ENCODE measurements at places on chromosomes 7 and 10.

- no peak for DNase-seq
These were observed 25.6 kb upstream of the PLEKHA1 start for GRCh38 chr10:122348935-122349361.

GRCh38 chr10:44424298-44424697 lies 39.4 kb upstream of the CXCL12 start:
- no peak for DNase-seq

DNA sequence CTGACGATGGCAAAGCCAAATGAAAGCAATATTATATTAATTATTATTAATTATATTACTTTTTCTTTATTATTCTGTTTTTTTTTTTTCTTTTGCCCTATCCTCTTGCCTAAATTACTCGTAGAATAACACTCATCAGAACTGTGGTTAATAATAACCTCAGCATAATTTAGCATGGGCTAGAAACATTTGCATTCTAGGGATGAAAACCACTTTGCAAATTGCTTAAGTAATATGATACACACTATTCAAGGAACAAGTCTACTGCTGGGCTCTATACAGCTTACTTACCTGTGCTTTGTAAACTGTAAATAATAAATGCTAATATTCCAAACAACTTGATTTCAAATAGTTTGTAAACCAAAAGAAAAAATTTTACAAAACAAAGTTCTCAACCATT lies 375.8 kb downstream of the HGF start:
- DNase-seq, result no peak

GRCh38 chr7:158724658-158725505 lies 20.3 kb upstream of the NCAPG2 start:
- no peak for DNase-seq

DNA sequence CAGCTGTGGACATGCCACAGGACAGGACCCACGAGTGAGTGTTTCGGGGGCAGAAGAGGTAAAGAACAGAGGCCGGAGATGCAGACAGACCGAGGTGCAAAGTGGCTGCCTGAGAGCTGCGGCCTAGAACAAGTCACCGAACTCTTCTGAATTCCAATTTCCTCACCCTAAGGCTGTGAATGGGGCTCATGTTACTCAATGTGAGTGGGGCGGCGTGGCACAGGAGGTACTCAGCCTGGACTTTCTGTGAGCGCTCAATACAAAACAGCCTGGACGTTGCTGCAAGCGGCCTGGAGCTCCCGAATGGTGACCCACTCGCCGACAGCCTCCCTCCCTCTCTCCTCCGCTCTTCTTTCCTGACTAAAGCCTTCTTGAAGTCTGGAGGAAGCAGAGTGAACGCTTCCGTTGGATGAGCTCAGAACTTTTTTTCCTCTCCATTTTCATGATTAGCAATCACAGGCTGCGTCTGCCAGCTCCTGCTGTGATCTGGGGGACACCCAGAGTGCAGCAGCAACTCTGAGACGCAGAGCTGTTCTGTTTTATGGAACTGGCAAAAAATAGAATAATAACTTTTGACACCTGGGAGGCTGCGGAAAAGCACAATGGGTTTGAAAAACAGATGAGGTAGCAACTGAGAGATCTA lies 108.5 kb downstream of the PTPRN2 start:
- DNase-seq, result no peak

DNA sequence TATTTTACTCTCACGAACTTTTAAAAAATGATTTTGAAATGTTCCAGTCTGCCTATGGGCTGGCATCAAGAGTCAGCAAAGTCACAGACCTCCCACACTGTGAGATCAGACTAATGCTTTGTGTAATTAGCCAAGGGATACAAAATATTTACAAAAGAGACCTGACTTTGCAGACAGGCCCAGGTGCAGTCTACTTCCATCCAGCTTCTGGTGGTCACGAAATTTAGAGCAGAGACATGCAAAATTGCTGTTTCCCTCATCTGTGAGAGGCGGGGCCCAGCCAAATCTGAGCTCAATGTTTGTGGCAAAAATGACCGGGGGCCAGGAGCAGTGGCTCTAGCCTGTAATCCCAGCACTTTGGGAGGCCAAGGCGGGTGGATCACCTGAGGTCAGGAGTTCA lies 82.5 kb upstream of the PITRM1 start:
- DNase-seq, result no peak

DNA sequence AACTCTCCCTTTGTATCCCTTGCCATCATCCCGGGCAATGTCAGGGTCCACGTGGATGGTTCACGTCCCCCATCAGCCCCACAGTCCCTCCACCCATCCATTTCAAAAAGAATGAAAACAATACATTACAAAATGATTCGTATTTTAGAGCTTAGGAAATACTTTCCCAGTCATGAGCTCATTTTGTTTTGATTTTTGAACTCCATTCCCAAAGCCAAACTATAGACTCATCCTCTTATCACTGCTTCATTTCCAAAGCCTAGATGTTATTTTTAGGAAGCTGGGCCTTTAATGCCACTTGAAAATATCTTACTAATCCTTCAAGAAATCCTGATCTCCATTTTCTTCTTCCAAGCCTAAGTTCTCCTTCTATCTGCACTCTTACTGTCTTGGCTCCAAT lies 72.1 kb downstream of the WNT2 start:
- DNase-seq, result no peak

GRCh38 chr10:5442065-5442989 lies 30.0 kb downstream of the NET1 start:
- no peak for DNase-seq

GRCh38 chr7:122913608-122914007 lies 27.3 kb upstream of the CADPS2 start:
- no peak for DNase-seq

DNA sequence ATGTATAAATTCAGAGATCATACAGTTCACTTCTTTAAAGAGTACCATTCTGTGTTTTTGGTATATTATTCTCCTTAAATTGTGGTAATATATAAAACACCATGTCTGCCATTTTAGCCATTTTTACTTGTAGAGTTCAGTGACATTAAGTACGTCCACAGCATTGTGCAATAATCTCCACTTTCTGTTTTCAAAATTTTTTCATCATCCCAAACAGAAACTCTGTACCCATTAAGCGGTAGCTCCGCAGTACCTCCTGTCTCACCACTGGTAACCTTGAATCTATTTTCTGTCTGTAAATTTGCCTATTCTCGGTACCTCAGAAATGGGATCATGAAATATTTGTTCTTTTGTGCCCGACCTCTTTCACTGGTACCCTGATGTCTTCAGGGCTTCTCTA lies 60.3 kb downstream of the CAMK1D start:
- no peak for DNase-seq

GRCh38 chr10:509361-510102 lies 179.9 kb downstream of the DIP2C start:
- no peak for DNase-seq

DNA sequence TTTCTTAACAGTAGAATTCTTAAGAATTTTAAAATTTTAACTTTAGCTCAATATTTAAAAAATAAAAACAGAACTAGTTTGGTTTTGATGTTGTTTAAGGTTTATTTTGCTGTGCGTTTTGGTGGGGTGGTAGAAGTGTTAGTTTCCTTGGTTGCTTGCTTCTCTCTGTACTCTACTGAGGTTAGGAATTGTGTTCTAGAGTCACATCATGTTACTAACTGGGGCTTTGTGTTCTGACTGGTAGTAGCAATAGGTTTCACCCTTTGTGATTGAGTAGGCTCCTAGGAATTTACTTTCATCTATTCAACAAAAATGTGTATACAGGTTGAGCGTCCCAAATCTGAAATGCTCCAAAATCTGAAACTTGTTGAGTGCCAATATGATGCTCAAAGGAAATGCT lies 99.5 kb downstream of the ZEB1 start:
- DNase-seq, result no peak
